ENCODE measurements at places on chromosomes 6 and 20. TPM values are rescaled to one million over a fixed set of nuclear protein-coding genes. Genes with fewer than 3 reads are reported as not detected.

Gene PKIB
- 0.47 TPM for total RNA-seq

GRCh38 chr6:9523462-9523861 lies 891.4 kb downstream of the TFAP2A start:
- DNase-seq: no peak

Gene CDYL
- 24.7 TPM for total RNA-seq

Gene GSTA2
- total RNA-seq: not detected

- no peak for DNase-seq
Measured at GRCh38 chr6:7684076-7684475, 41.8 kb upstream of the BMP6 start.

Gene OPN5
- total RNA-seq: not detected

Gene TPD52L1
- total RNA-seq: not detected

GRCh38 chr6:4262526-4262925 lies 127.2 kb upstream of the ECI2 start:
- no peak for DNase-seq

Gene LRFN2
- total RNA-seq: 0.92 TPM

DNA sequence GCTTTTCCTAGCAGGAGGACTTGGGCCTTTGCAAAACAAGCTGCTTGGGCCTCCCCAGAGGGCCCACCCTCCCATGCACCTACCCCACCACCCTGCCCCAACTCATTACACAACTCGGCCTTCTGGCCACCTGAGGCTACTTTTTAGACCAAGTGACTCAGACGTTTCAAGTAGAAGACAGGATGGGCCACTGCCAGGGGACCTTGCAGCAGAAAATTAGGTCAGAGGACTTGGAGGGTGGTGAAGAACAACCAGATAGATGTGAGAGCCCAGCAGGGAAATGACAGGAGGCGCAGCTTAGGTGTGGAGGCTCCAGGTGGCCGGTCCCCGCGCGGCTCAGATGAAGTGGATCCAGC lies 1.4 kb downstream of the PPP1R3D start:
- no peak for DNase-seq

Gene ABHD16B
- total RNA-seq: not detected

GRCh38 chr6:40347571-40348011 lies 239.6 kb downstream of the LRFN2 start:
- no peak for DNase-seq

Data from T-cell (primary cell).